ENCODE measurements at places on chromosomes 5 and 9.
A peak's percentile ranks its signal among the peaks of the same experiment; 100 is the strongest.

- no peak for DNase-seq
These were observed 54.7 kb upstream of the SARDH start for GRCh38 chr9:133792721-133793470.

- DNase-seq: no peak
These were observed 23.1 kb downstream of the ANP32B start for GRCh38 chr9:98006127-98006796.

DNA sequence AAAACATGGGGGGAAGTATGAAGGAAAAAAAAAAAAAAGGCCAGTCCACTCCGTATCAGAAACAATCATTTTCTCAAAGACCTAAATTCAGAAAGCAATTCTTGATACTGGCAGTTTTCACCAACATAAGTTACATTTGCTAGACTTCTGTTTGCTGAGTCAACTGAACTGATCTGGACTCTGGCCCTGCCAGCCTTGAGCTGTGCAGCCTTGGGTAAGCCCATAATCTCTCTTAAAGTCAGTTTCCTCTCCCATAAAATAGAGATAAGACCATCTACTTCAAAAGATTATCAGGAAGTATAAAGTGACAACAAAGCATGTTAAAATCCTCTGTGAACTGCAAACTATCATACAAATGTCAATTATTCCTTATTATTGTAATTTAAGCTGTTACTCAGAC lies 106.8 kb downstream of the MAPKAP1 start:
- DNase-seq: no peak

DNA sequence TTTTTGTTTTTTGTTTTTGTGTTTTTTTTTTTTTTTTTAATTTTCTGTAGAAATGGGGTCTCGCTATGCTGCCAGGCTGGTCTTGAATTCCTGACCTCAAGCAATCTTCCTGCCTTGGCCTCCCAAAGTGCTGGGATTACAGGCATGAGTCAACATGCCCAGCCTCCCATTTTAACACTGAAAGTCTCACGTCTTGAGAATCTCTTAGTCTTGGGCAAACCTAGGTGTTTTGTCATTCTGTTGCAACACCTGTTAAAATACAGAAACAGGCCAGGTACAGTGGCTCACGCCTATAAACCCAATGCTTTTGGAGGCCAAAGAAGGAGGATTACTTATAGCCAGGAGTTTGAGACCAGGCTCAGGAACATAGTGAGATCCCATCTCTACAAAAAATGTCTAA lies 599.0 kb downstream of the TLR4 start:
- DNase-seq: no peak

DNA sequence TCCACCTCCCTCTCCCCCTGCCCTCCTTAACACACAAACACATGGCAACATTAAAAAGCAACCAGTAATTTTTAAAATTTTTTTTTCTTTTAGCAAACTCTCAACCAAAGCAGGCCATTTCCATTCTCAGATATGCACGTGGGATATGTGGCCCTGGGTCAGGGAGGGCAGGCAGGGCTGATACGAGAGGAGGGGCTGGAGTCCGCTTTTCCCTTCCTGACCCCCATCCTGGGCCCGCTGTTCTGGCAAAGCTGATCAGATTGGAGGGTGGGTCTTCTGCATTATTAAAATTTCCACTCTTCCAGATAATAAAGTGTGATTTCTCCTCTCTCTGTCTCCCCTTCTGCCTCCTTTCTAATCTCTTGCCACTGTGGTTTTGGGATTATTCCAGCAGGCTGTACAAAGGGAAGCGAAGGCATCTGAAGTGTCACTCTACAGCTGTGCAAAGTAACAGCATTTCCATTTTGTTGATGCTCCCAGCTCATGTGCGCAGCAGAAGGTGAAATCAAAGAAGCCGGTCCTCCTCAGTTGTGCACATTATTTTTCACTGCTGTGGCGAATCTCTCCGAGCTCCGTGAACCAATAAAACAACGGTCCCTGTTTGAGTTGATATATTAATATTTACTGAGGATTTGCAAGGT lies 12.0 kb downstream of the IRX1 start:
- peak; percentile 86 for DNase-seq

DNA sequence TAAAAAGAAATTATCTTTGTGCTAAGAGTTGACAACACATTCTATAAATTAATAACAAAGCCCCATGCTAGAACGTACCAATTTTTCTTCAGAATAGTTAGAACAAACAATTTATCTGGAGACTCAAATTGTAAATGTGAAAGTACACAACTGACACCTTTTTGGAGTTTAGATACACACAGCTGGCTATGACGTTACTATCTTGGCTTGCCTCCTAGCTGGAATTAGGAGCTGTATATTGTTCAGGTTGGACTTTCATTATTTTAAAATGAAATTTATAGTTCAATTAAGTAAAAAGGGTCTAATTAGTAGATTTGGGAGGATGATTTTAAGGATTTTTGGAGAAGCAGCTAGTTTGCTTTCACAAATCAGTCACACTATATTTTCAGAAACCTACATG lies 393.9 kb upstream of the RIOK2 start:
- no peak for DNase-seq

Data from NCI-H524 treated with DMSO at 0.1 percent for 48 hours (cell line).